NCI-H1105 treated with DMSO at 0.1 percent for 48 hours (cell line): ENCODE measurements at places on chromosomes 1 and 21.

DNA sequence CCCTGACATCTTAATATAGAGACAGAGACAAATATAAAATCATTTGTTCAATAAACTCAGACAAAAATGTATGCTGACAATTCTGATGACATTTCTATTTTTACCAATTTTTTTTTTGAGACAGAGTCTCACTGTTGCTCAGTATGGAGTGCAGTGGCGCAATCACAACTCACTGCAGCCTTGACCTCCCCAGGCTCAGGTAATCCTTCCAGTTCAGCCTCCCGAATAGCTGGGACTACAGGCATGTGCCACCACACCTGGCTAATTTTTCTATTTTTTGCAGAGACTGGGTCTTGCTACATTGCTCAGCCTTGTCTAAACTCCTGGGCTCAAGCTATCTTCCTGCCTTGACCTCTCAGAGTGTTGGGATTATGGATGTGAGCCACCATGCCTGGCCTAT is 13.6 kb upstream of the SIKE1 start:
- no peak for DNase-seq

- peak; percentile 7 for DNase-seq
Observed at GRCh38 chr21:36976882-36977651, 10.6 kb upstream of the HLCS start.

- DNase-seq = no peak
Observed at GRCh38 chr1:160009081-160009480, 22.7 kb downstream of the PIGM start.

GRCh38 chr1:170604065-170604464 is 59.9 kb upstream of the PRRX1 start:
- no peak for DNase-seq

GRCh38 chr1:245092638-245092976 is 62.2 kb upstream of the KIF26B start:
- DNase-seq = no peak

DNA sequence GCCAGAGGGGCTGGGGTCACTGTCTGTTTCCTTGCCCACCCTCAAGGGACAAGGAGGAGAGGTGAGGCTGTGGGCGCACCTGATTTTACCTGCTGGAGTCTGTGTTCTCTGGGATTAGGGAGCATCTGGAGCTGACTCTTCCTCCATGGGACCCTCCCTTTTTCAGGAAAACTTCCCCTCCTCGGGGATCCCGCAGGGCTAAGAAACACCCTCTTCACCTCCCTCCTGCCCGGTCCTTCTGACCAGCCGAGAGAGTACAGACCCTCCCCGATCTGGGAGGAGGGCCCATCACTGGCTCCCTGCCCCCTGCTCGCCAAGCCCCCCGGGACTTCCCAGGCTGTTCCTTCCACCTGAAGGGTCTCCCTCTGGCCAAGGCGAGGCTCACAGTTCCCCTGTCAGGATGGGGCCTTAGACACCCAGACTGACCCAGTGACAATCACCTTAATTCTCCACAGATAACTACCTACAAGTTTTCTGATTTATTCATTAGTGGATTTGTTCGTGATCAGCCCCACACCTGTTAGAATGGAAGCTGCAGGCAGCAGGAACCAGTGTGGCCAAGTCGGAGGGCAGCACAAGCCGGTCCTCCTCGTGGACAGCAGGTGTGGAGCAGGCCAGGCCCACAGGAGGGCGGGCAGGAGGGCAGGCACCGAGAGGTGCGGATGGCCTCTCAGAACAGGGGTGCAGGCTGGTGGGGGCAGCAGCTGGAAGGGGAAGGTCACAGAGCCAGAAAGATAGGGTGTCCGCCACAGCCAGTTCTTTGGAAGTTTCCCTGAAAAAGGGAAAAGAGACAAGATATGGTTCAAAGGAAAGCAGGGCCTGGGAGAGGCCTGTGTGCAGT is 15.9 kb upstream of the SAMD11 start:
- no peak for DNase-seq

DNA sequence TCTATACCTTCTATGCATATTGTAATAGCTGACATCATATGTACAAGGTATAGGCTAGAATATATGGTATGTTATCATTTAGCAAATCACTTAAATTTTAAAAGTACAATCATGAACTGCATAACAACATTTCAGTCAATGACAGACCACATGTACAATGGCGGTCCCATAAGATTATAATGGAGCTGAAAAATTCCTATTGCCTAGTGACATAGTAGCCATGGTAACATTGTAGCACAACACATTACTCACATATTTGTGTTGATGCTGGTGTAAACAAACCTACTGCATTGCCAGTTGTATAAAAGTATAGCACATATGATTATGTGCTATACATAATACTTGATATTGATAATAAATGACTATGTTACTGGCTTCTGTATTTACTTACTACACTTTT is 8.9 kb downstream of the RAB3B start:
- DNase-seq = no peak

- DNase-seq = no peak
Observed at GRCh38 chr1:198165927-198166647, 9.3 kb downstream of the NEK7 start.

DNA sequence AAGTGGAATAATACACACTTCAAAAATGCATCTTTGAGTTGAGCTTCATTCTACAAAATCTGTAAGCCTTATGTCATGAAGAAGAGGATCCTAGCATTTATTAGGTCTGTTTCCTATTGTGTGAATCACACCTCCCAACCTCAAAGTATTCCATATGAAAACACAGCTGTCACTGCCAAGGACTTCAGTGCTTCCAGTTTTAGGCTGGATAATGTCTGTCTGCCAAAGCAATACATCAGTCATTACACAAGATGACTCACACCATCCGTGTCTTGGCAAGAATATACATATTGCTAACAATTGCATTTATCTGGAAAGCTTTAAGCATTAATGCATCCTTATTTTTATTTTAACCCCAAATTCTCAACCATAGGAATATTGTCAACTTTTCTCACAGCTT is 125.7 kb upstream of the TMPRSS15 start:
- peak; percentile 76 for DNase-seq

DNA sequence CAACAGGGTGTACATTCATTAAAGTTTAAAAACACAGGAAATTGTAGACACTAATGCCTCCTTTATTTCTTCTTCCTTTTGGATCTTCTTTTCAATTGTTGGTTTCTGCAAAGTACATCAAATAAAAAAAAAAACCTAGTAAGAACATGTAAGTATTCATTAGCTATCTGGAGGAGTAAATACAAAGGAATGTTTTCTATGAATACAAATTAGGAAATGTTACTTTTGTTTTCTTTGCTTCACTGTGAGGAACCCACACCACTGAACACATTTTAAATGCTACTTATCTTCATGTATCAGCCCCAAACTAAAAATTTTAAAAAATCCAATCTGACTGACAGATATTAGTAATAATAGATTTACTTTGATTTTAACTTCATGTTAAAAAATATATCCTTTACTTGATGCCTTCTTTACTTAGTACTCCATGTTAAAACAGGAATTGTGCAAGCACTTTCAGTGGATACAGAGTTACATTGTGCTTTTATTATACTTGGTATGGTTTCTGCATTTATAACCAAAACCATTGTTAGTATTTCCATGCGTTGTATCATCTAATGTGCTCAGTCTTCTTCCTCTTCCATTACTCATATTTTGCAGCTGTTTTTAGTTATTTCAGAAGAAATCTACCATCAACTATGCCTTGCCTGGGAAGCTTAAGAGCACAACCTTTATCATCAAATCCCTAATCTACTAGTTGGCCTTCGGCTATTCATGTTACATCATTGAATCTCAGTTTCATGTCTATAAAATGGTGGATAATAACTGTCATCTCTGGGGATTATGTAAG is 236.9 kb upstream of the DPYD start:
- DNase-seq = no peak

DNA sequence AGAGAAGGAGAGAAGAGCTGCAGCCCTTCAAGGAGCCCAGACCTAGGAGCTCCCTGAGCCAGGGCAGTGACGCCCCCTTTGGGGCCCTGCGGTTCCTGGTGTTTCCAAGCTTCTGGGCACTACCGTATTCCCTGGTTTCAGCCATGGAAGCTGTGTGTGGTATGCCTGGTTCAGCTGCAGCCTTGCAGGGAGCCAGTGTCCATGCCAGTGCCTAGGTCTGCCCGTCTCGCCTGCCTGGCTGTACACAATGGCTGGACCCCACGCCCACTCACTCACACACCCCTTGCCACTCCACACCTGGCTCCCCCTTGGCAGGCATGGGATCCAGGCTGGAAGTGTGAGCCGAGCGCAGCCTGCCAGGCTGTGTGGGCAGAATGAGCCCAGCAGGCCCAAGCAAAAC is 87.7 kb downstream of the ADARB1 start:
- DNase-seq = no peak

- DNase-seq = no peak
Observed at GRCh38 chr1:1307261-1307922, 338 bp downstream of the ACAP3 start.

DNA sequence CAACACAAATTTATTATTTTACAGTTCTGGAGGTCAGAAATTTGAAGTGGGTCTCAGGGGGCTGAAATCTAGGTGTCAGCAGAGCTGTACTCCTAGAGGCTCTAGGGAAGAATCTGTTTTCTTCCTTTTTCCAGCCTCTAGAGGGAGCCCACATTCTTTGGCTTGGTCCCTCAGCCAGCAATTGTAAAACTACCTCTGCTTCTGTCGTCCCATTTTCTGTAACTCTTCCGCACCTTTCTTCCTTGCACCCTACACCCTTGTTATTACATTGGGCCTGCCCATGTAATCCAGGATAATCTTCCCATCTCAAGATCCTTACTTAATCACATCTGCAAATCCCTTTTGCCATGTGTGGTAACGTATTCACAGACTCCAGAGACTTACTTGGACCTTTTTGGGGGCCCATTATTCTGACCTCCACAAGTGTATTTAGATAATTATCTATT is 24.8 kb upstream of the THEM4 start:
- peak; percentile 66 for DNase-seq

DNA sequence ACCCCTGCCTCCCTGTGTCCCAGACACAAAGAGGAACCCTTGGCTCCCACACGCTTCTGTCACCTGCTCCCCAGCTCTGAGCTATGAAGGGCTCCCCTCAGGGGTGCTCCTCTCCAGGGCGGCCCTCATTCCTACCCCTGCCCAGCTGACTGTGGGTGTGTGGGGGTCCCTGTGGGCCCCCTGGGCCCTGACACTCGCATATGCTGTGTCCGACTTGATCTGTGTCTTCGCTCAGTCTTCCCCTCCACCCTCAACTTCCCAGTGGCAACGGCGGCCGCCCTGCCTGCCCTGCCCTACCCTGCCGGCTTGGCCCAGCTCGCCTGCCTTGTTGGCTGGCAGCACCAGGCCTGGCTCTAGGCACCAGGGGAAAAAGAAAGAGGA is 1.2 kb downstream of the KCNQ4 start:
- DNase-seq = no peak

GRCh38 chr1:154982341-154982740 is 803 bp upstream of the FLAD1 start:
- DNase-seq = no peak

GRCh38 chr1:86504895-86505563 is 36.3 kb downstream of the CLCA1 start:
- no peak for DNase-seq

DNA sequence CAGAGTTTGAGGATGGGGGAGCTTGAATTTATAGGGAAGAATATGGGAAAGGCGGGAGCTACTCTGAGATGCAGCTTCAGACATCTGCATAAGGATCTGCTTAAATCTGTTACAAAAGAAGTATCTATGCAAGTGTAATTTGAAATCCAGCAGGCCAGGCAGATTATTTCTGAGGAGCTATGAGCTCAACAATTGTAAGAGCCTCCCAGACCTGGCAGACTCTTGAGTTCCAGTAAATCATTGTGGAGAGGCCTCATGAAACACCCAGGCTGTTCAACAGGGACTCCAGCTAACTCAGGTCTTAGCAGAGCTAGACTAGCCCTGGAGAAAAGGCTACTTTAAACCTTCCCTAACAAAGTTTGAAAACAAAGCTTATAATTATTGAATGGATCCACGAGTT is 647.5 kb upstream of the CHRM3 start:
- no peak for DNase-seq

DNA sequence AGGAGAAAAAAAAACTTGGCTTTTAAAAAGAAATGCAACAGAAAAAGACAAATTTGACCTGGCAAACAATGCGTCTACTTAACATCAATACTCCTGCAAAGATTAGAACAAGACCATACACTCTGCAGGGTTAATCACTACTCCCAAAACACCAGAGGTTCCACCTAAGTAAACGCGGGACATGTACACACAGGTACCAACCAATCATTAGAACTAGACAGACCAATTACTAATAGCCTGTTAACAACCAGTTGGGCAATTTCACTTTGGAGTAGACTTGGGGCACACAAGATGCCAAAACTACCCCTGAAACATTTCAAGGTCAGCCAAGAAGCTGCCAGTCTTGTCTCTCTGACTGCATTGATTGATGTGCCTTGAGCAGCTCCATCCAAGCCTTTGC is 125.8 kb downstream of the RRAGC start:
- DNase-seq = peak; percentile 19

GRCh38 chr1:153428073-153428638 is 11.8 kb downstream of the S100A7A start:
- DNase-seq = no peak

DNA sequence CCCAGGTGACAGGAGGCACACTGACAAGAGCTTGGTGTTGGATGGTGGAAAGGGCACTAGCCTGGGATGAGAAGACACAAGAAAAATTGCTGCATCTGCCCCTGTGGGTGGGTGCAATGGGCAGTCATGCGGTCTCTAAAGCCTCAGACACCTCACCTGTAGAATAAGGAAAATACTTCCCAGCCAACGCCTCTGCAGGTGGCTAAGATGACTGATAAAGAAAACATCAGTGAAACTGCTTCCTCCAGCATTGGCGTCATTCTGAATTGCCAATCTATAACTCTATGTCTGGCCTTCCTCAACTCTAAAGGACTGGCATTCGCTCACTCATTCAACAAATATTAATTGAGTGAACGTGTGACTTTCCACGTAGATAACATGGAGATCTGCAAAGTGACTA is 100.4 kb upstream of the F3 start:
- DNase-seq = no peak

GRCh38 chr1:64183395-64184002 is 19.9 kb upstream of the UBE2U start:
- DNase-seq = no peak

DNA sequence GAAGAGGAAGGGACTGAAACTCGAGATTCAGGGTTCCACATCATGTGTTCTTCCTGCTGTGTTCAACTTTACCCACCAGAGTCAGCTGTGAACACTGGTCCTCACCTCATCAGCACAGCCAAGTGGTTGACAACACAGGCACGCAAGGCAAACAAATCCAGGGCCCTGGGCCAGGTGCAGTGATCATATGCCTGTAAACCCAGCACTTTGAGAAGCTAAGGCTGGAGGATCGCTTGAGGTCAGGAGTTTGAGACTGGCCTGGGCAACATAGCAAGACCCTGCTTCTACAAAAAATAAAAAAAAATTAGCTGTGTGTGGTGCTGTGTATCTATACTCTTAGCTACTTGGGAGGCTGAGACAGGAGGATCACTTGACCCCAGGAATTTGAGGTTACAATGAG is 8.4 kb upstream of the XKR8 start:
- DNase-seq = no peak

DNA sequence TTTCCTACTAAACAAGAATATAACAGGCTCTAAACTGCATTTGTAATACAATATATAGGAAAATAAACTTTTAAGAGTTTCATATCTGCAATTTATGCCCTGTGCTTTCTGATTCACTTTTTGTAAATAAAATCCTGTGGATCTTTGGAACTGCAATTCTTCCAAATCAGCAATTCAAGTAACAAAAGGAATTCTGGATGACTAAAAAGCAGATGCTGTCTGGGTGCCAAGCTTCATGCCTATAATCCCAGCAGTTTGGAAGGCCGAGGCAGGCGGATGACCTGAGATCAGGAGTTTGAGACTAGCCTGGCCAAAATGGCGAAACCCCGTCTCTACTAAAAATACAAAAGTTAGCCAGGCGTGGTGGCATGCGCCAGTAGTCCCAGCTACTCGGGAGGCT is 6.3 kb downstream of the NME7 start:
- DNase-seq = no peak
